ENCODE measurements at places on chromosomes 13 and 19.
A peak's percentile ranks its signal among the peaks of the same experiment; 100 is the strongest.

GRCh38 chr13:49731766-49732165, 40.5 kb upstream of the EBPL start:
- DNase-seq: no peak

GRCh38 chr13:93963266-93964145, 516.0 kb downstream of the DCT start:
- no peak for DNase-seq

GRCh38 chr19:1756705-1757465, 3.6 kb downstream of the ONECUT3 start:
- DNase-seq: no peak

GRCh38 chr19:12953799-12954611, 3.0 kb downstream of the GADD45GIP1 start:
- no peak for DNase-seq

GRCh38 chr19:40960062-40960685, 30.9 kb upstream of the CYP2B6 start:
- DNase-seq: no peak

DNA sequence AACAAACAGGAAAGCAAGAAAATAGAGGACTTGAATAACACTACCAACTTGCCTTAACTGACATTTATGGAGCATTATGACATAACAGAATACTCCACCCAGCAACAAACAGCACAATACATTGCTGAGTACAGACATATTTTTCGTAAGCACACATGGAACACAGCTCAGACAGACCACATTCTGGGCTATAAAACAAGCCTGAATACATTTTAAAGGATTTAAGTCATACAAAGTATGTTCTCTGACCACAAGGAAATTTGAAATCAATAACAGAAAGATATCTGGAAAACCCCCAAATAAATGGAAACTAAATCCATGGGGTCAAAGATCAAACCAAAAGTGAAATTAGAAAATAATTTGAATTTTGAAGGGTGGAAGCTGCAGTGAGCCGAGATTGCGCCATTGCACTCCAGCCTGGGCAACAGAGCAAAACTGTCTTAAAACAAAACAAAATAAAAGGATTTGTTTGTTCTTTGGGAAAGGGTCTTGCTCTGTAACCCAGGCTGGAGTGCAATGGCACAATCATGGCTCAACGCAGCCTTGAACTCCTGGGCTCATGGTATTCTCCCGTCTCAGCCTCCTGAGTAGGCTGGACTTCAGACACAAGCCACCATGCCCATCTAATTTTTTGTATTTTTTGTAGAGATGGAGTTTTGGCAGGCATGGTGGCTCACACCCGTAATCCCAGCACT, 5.6 kb downstream of the ZDHHC20 start:
- DNase-seq: no peak

DNA sequence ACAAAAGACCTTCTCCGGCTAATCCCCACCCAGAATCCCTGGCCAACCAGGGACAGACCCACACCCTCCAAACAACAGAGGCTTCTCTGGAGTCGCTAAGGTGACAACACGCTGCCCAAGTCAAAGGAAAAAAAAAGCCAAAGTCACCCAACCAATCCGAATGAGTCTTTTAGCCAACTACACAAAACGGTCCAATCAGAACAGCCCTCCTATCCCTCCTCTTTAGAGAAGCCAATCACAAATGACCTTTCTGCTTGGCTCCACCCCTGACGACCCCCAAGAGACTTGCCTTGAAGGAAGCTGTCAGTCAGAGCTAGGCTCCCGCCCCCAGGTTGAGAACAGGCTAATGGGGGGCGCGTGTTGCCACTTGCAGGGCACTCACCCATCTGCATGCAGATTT, 6.6 kb upstream of the FBXW9 start:
- DNase-seq: no peak

- no peak for DNase-seq
Observed at GRCh38 chr19:2815923-2816322, 3.7 kb upstream of the ZNF554 start.

DNA sequence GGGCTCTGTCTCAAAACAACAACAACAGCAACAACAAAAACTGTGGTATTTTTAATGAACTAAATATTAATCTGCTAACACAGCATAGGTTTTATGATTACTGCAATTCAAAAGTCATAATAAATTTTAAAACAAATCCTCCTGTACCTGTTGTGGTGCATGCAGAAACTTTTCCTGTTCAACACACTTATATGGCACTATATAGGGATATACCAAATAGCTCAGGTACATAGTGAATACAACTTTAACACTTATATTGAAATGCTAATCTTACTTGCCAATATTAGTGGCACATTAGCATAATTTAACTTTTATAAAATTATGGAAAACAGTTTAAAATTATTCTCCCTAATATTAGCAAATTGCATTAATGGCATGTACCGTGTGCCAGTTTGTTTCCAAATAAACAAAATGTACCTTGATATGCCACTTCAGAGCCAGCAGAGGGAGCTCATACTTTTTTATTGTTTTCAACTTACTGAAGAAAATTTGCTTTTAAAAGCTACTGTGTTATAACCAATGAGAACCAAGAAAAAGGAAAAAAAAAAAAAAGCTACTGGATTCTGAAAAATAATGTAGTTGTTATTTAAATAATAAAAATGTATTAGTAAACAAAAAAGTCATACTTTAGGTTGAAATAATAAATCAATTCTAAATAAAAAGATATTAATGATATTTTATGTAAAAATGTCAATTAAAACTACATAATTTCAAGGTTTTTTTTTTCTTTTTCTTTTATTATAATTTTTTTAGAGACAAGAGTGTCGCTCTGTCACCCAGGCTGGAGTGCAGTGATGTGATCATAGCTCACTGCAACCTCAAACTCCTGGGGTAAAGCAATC, 18.0 kb upstream of the RBM26 start:
- peak; percentile 12 for DNase-seq

Measured in NCI-H2029 treated with DMSO at 0.1 percent for 48 hours (cell line).